Activated CD4-positive, alpha-beta memory T cell treated with anti-CD3 and anti-CD28 coated beads for 36 hours (primary cell): ENCODE measurements at places on chromosomes 4 and X. TPM values are rescaled to one million over a fixed set of nuclear protein-coding genes. Genes with fewer than 3 reads are reported as not detected.

The OTUD6A gene
- not detected for total RNA-seq

The HSFX4 gene
- not detected for total RNA-seq

The RASGEF1B gene
- total RNA-seq: 4.4 TPM

The SLC10A7 gene
- 14.7 TPM for total RNA-seq

The DCLK2 gene
- not detected for total RNA-seq

The TMEM144 gene
- 0.29 TPM for total RNA-seq

The FGD1 gene
- total RNA-seq: 0.26 TPM

The DNAJB14 gene
- 40.4 TPM for total RNA-seq

The TXK gene
- 18.4 TPM for total RNA-seq

The PHKA1 gene
- 3.5 TPM for total RNA-seq

The CLIC2 gene
- total RNA-seq: 0.40 TPM

The CCDC149 gene
- not detected for total RNA-seq

The MAGEE2 gene
- total RNA-seq: not detected

The FRMPD4 gene
- not detected for total RNA-seq

The TMEM271 gene
- total RNA-seq: not detected

The CD38 gene
- total RNA-seq: 12.0 TPM

The ADGRG2 gene
- not detected for total RNA-seq

The PRRG3 gene
- total RNA-seq: not detected

The FAM90A26 gene
- not detected for total RNA-seq

The ZFP92 gene
- 1.5 TPM for total RNA-seq

The SLC10A4 gene
- total RNA-seq: not detected

The DAPP1 gene
- total RNA-seq: 23.6 TPM

The MSMO1 gene
- 67.1 TPM for total RNA-seq

The KCNE5 gene
- 0.24 TPM for total RNA-seq

The SMIM31 gene
- not detected for total RNA-seq

The SLC2A9 gene
- 0.10 TPM for total RNA-seq

The C4orf51 gene
- not detected for total RNA-seq

The RNF113A gene
- 23.1 TPM for total RNA-seq

The MND1 gene
- 36.1 TPM for total RNA-seq

The MAGEB1 gene
- total RNA-seq: not detected
